ENCODE measurements at places on chromosomes 2 and 18.

DNA sequence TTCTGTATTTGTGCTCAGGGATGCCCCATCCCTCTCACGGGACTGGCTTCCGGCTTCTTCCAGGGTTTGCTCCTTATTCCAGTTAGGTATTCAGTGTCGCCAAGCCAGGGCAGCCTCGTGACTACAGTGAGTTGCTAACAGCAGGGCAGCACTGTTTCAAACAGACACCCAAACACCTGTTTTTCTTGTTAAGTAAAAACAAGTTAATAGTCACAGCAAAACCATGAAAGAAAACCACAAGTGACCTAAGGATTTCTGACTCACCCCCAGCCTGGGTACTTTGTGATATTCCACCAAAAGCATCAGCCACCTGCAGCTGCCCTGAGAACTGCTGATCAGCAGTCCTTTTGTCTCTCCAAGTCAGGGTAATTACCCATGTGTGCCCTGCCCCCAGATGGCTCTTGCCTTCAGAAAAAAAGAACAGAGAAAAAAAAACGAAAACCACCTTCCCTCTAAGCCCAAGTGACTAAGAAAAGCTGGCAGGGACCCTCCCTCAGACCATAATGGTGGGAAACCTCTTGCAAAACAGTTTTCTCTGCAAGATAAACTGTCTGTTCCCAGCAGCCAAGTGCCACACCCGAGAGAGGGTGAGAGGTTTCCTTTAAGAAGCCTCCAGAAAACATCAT lies 178.2 kb downstream of the ANAPC1 start:
- peak; percentile 61 for DNase-seq

- no peak for DNase-seq
Measured at GRCh38 chr2:240399419-240400324, 35.8 kb upstream of the GPC1 start.

- DNase-seq = no peak
Measured at GRCh38 chr18:78607784-78608183, 371.8 kb upstream of the SALL3 start.

GRCh38 chr18:52979892-52980291 lies 639.9 kb downstream of the DCC start:
- DNase-seq = no peak

GRCh38 chr2:148853458-148853857 lies 21.6 kb upstream of the KIF5C start:
- DNase-seq = no peak

- DNase-seq = no peak
Measured at GRCh38 chr2:156695595-156695994, 259.4 kb downstream of the GPD2 start.

DNA sequence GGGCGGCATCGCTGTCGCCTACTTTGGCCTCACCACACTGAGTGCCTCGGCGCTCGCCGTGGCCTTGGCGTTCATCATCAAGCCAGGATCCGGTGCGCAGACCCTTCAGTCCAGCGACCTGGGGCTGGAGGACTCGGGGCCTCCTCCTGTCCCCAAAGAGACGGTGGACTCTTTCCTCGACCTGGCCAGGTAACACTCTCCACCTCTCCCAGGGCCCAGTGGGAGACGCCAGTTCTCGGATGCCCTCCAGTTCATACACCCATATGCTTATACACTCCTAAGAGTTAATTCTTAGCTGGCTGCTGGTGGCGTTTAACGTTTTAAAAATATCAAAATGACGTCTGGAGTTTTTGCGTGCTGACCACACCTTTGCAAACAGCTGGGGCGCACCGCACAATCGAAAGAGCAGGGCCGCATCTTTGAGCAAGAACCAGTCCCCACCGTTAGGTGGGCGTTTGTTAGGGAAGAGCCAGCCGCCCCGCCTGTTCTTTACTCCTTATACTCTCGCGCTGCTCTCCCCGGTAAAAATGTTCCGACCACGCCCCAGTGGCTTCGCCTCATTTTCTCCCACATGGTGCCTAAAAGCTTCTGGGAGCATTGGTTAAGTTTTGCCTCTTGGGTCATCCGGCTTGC lies 899 bp downstream of the SLC1A4 start:
- DNase-seq = no peak

GRCh38 chr2:8627019-8627691 lies 54.7 kb upstream of the ID2 start:
- no peak for DNase-seq

DNA sequence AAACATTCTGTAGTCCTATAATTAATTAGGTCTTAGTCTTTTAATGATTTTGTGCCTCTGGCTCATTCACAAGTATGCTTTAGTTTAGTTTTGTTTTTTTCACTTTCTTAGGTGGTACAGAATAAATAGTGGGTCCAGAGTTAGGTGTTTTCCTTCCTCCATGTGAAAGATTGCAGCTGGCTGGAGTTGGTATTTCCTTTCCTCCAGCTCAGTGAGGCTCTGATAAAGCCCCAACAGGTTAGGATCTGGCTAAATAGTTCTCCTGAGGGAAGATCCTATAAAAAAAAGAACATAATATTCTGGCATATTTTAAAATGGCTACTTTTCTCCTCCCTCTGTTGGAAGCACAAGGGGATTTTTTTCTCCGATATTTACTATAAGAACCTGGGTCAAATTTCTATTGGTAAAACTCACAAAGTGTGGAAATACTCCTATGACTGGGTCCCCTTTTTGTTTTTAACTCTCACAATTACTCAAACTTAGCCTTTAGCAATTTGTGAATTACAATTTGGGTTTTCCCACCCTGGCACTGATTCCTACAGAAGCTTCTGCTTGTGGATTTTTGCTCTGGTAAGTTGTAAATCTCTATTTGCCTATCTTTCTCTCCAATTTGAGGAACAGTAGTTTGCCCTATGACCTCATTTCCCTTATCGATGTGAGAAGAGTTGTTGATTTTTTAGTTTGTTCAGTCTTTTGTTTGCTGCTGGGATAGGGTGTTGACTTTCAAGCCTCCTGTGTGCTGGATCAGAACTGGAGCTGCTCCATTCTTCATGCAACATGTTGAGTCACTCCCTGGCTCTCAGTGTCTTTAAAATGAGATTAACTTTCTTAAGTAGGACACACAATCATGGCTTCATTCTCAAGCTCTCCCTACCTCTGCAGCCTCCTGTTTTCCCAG lies 500.9 kb downstream of the RNF144A start:
- DNase-seq = no peak

DNA sequence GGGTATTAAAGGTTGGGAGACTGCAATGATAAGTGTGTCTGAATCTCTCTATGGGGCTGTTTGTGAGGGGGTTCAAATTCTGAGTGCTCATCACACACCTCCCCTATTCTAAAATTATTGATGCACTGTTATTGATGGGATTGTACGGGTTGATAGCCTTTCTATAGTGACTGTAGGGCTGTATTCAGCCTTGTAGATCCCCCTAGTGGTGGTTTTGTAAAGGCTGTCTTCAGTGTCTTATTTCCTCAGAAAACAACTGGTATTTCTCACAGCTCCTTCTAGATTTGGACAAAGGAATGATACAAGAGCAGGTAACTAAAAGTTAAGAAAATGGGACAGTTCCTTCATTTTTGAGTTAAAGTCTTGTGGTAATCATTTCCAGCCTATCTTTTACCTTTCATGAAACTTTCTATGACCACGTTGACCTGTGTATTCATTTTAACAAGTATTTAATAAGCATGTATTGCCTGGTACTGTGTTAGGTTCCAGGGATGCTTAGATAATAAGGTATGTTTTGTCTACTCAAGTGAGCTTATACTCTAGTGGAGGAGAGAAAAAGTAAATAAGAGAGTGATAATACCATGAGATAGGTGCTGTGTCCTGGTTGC lies 21.2 kb downstream of the SMAD4 start:
- no peak for DNase-seq

GRCh38 chr2:32683520-32684086 lies 55.8 kb downstream of the TTC27 start:
- DNase-seq = no peak

GRCh38 chr2:227447606-227448005 lies 24.4 kb upstream of the AGFG1 start:
- DNase-seq = no peak

GRCh38 chr2:44051593-44052347 lies 56.0 kb upstream of the LRPPRC start:
- DNase-seq = no peak

GRCh38 chr2:138390316-138390945 lies 111.1 kb upstream of the SPOPL start:
- no peak for DNase-seq

GRCh38 chr18:46163091-46163490 lies 58.9 kb downstream of the HAUS1 start:
- DNase-seq = no peak

Measured in stimulated activated CD4-positive, alpha-beta T cell treated with anti-CD3 and anti-CD28 coated beads, Interleukin-2, amount 100 ng/mL, for 24 hours (primary cell).